Neural progenitor cell (in vitro differentiated cells): ENCODE measurements at places on chromosomes 5 and 9. TPM values are rescaled to one million over a fixed set of nuclear protein-coding genes. Genes with fewer than 3 reads are reported as not detected.

PCDHGB4 gene
- 10.4 and 14.9 TPM in 2 replicates for total RNA-seq

NEUROG1 gene
- not detected in 2 replicates for total RNA-seq

RAB14 gene
- total RNA-seq = 23.8 and 35.9 TPM in 2 replicates

DMRT3 gene
- 0.41 and 0.90 TPM in 2 replicates for total RNA-seq

CDHR2 gene
- total RNA-seq = not detected in 2 replicates

TMEM215 gene
- total RNA-seq = not detected in 2 replicates

RNF183 gene
- total RNA-seq = 0.09 and 0.28 TPM in 2 replicates

SHOC1 gene
- not detected in 2 replicates for total RNA-seq

CDX1 gene
- not detected in 2 replicates for total RNA-seq

SEMA4D gene
- 19.1 and 24.9 TPM in 2 replicates for total RNA-seq

CAMK4 gene
- total RNA-seq = 3.3 and 5.0 TPM in 2 replicates

PCDHGB7 gene
- total RNA-seq = 21.1 and 23.9 TPM in 2 replicates

C9 gene
- not detected in 2 replicates for total RNA-seq

LTC4S gene
- 0.81 TPM in 1 of 2 replicates, not detected in the other for total RNA-seq
